ENCODE measurements at places on chromosomes 6 and 20.
A peak's percentile ranks its signal among the peaks of the same experiment; 100 is the strongest.

GRCh38 chr6:42714098-42714761 lies 8.2 kb downstream of the PRPH2 start:
- DNase-seq = no peak

GRCh38 chr6:13531956-13532355 lies 42.4 kb upstream of the SIRT5 start:
- no peak for DNase-seq

GRCh38 chr6:132003516-132004178 lies 52.5 kb upstream of the CCN2 start:
- no peak for DNase-seq

GRCh38 chr20:63486300-63486855 lies 12.5 kb downstream of the EEF1A2 start:
- no peak for DNase-seq

GRCh38 chr6:143079325-143079640 lies 18.6 kb downstream of the AIG1 start:
- DNase-seq = no peak

GRCh38 chr6:2746557-2747061 lies 4.1 kb downstream of the MYLK4 start:
- DNase-seq = no peak

DNA sequence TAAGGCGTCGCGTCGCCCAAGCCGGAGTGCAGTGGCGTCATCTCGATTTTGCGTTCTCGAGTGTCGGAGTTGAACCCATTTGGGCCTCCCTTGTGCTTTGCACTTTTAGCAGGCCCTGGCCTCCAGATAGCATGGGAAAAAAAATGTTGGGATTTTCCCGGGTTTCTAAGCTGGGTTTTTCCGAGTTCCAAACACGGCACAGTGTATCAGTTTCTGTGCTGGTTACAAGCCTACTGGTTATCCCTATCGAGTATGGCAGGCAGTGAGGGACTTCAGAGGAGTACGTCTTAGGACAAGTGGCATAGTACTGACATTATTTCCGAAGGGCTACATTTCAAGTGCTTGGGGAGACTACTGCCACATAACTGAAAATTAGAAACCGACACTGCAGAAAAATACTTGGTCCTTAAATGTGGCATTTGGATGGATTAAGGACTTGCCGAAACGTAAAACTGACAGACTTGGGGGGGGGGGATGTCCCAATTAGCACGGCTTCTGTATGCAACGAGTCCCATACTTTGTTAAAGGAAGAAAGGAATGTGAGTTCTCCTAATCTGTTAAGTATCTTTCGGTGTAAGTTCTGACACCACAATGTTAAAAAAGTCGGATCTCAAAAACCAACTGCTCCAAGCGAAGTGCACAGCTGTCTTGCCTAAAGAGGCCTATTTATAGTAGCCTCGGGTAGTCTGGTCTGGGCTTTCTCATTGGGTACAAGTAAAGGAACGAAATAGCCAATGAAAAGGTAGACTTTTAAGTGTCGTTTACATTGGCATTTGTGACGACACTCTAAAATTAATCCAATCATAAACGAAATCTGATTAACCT lies 70.2 kb downstream of the HFE start:
- peak; percentile 30 for DNase-seq

GRCh38 chr6:37946057-37946456 lies 126.5 kb downstream of the ZFAND3 start:
- no peak for DNase-seq

DNA sequence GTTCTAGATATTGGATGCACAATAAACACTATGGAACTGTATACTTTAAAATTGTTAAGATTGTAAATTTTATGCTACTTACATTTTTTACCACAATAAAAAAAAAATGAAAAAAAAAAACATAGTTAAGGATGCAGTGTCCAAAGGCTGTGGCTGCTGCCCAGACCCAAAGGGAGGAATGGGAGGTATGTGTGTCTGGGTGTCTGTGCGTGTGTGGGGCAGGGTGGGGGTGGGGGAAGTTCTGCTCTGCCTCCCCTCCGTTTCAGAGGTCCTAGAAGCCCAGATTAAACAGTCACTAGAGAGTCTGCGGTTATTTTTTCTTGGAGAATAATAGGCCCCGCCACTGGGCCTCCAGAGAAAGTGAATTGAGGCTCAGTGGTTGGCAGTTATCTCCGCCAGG lies 136.4 kb upstream of the ARMC2 start:
- no peak for DNase-seq

- DNase-seq = no peak
Observed at GRCh38 chr6:68038815-68039408, 596.2 kb upstream of the ADGRB3 start.

DNA sequence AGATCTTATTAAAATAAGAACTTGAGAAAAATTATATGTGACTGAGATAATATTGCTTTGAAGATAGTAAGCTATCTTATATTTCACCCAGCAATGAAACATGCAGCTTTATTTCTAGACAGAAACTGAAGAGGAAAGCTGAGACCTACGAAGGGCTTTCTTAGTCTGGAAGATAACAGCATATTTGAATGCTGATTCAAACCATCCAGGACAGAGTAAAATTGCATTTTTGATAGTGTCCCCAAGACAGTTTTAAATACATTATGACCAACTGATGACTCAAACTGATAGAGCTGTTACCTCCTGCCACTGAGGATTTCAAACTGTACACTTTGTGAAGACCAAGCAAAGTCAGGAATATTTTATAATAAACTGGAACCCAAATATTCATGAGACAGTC lies 409.6 kb downstream of the GRIK2 start:
- no peak for DNase-seq

GRCh38 chr20:34824452-34824805 lies 1.0 kb downstream of the NCOA6 start:
- peak; percentile 53 for DNase-seq

- DNase-seq = no peak
Observed at GRCh38 chr6:110548110-110548847, 71.9 kb upstream of the SLC22A16 start.

DNA sequence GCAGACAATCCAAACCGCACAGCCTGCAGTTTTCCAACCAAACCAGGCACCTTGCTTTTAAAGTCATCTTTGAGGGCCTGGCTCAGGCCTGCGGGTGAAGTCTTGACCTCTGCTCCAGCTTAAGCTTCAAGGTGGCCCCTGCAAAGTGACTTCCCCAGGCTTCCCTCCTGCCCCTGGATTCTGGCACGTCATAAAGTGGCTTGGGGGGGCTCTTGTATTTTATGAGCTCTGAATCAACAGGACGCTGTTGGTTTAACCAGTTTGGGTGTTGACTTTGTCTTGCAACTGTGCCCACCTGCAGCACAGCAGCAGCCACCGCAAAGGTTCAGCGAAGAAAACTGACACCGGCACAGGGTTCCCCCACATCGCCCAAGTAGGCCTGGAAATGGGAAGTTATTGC lies 81.2 kb downstream of the NFATC2 start:
- DNase-seq = no peak

DNA sequence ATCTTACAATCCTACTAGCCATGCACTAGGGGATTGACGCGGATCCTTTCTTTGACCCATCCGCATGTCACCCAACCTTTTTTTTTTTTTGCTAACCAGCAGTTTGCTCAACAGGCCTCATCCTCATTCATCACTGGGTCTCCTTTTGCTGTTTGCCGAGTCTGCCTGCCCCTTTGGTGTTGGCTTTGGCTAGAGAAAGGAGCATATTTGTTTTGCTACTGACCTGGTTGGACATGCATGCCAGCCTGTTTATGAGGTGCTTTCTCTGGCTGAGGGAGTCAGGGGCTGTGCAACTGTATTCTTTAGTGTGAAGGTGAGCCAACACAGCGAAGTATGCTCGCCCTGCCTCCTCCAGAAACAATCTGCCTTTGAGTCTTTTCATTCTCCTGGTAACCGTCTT lies 40.2 kb downstream of the E2F3 start:
- DNase-seq = no peak

GRCh38 chr6:23589811-23590210 lies 536.2 kb upstream of the NRSN1 start:
- no peak for DNase-seq

GRCh38 chr6:93779086-93779841 lies 359.9 kb upstream of the EPHA7 start:
- DNase-seq = no peak

- no peak for DNase-seq
Observed at GRCh38 chr20:38278131-38278530, 17.6 kb upstream of the KIAA1755 start.

GRCh38 chr6:31468311-31468710 lies 29.6 kb upstream of the MICB start:
- DNase-seq = no peak

GRCh38 chr6:33276581-33276863 lies 401 bp upstream of the B3GALT4 start:
- no peak for DNase-seq

DNA sequence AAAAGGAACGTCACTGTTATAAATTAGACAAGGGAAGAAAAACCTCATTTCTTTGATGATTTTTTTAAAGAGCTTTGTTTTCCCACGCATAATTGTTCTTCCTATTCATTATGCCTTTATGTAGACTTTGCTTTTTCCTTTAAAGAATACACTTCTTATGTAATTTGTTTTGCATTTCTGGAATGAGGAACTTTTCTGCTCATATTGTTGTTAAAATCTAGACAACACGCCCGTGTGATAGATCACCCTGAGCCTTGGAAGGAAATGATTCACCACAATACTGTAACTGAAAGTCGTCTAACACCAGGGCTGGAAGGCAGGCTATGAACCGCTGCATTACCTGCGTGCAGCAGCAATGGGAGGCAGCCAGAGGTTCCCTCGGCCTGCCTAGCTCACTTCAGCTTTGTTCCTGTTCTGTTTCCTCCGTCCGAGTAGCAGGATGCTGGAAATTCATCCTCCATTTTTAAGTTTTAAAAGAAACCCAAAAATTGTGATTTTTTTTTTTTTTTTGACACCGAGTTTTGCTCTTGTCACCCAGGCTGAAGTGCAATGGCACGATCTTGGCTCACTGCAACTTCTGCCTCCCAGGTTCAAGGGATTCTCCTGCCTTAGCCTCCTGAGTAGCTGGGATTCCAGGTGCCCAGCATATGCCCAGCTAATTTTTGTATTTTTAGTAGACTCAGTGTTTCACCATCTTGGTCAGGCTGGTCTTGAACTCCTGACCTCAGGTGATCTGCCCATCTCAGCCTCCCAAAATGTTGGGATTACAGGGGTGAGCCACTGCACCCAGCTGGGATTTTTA lies 49.6 kb upstream of the ZNF217 start:
- DNase-seq = peak; percentile 33

GRCh38 chr20:34709831-34710567 lies 5.9 kb downstream of the TP53INP2 start:
- peak; percentile 50 for DNase-seq

GRCh38 chr6:18596531-18596835 lies 209.3 kb downstream of the RNF144B start:
- no peak for DNase-seq

DNA sequence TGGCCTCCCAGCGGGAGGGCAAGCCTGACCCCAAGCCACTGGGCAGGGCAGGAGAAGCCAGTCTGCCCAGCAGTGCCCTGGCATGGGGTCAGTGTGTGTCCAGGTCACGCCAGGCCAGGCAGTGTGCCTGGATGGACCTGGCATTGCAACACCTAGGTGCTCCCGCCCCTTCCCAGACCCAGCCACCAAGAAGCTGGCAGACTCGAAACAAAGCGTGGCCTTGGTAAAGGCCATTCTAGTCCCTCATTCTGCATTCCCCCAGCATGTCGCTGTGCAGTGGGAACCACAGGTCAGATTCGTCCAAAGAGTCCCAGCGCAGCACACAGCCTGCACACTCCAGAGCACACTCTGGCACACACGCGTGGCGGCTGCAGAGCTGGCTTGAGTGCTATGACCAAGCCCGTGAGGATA lies 19.3 kb upstream of the APMAP start:
- DNase-seq = no peak

DNA sequence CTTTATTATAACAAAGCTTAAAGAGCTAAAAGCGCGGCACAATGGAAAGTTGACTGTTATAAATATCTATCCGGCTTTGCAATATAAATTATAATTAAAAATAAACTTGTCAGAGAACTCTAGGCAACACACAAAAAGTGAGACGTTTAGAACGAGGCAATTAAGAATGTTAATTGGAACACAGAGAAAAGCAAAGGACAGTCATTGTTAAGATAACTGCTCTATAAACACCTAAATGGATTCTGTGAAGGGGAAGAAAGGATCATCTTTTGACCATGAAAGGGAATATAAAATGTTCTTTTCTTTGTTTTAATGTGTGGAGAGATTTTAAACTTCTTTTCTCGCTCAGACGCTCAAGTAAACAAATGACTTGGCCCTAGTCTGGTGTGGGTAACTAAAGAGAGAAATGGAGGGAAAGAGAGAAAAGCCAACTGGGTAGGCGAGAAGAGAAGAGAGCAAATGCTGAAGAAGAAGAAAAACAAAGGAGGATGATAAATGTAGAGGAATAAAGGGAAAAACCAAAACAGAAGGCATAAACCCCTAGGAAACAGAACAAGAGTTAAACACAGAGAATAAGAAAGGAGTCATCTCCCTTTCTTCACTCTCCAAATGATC lies 9.3 kb upstream of the SALL4 start:
- no peak for DNase-seq
